ENCODE measurements at places on chromosomes 13 and 19.

GRCh38 chr13:22800526-22801401 lies 380.0 kb upstream of the SGCG start:
- no peak for DNase-seq

- no peak for DNase-seq
Observed at GRCh38 chr13:93534181-93534700, 307.6 kb downstream of the GPC6 start.

DNA sequence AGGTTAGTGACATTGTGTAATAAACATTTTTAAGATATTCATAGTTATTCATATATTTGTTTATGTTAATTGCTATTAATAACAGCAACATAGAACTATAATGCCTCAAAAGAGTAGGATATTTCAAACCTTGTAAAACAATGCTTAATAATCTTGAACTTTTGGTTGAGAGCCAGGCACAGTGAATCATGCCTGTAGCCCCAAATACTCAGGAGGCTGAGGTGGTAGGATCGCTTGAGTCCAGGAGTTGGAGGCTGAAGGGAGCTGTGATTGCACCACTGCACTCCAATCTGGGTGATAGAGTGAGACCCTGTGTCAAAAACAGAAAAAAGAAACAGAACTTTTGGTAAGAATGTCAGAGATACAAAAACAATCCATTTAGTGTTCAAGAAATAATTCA lies 213.9 kb upstream of the SLITRK1 start:
- no peak for DNase-seq

DNA sequence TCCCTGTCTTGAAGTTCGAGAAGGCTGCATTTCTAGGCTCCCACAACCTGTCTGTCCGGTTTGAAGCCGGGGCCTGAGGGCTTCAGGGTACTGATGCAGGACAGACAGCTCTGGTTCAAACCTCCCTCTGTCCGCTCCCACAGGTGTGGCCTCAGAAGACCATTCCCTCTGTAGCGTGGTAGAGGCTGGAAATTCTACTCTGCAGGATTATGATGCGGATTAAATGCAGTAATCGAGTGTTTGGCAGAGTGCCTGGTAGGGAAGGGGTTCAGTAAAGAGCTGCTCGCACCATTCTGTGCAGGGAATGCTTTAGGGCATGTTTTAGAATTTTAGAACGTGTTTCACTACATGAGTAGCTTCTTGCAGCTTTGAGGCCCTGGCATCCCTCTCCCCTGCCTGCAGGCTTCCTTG lies 30.5 kb downstream of the PPP1R37 start:
- no peak for DNase-seq

DNA sequence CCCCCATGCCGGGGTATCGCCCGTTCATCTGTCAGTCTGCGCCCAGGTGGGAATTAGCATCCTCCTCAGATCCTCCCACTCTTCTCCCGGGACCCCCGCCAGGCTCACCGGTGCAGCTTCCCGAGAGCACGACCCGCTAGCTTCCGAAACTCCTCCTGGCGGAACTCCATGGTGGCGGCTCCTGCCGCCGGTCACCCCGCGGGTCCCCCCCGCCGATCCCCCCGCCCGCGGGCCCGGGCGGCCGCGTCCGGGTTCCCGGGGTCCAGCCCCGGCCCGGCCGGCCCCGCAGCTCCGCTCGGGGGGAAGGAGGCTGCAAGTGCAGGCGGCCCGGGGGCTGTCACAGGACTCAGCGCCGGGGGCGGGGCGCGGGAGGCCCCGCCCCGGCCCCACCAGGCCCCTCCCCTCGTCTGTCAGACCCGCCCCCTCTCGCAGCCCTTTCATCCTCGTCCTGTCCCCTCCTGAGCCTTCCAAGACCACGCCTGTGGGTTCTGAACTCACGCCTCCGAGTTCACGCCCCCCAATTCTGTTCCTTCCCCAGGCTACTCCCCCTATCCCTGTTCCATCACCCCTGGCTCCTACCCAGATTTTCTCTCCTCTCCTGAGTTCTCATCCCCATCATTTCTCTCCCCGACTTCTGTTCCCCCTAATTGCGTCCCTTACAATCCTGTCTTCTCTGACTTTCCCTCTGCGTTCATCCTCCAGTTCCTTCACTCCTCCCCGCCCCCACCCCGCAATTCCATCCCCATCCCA lies at the start of gene SLC17A7:
Gene SLC17A7 (minus strand): TSS at position 318 of the 750 bp plus-strand sequence. CDS start 148 bp downstream, at position 170.
- no peak for DNase-seq

- no peak for DNase-seq
Observed at GRCh38 chr13:29530901-29531300, 64.6 kb downstream of the SLC7A1 start.

DNA sequence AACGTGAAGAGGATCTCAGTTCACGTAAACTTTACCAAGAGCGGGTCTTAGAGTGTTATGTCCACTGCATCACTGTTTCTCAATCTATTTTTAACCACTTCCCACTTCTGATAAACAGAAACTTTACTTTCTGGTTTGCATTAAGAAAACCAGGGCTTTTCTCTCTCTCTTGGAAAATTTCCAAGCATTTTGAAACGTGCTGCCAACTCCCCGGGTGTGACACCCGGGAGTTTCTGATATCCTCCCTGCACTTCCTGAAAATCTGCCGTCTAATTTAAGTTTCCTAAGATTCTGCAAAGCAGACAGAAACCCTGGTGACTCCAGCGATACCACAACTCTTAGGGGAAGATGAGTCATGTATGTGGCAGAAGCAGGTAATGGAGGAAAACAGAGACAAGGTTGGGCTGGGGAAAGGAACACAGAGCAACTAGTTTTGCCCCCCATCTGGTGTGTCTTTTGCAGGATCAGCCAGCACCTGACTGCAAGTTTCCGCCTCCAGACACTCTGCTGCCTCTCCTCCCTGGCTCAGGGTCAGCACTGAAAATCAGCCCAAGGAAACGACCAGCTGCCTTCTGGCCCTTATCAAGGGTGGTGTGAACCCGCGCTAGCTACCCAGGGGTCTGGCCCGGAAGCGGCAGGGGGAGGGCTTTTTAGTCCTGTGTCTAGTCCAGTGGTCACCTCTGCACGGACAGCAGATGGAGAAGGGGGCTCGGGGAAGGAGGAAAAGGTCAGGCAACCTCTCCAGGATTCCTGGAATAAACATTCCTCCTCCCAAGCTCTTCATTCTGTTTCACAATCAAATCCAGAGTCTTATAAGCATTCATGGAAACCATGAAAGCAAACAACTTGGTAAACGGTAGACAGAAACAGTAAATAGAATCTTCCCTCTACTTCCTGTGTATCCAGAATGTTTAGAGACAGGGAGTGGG lies 11.3 kb upstream of the FFAR2 start:
- no peak for DNase-seq

- DNase-seq: no peak
Observed at GRCh38 chr13:50229960-50230661, 214.9 kb downstream of the KCNRG start.

DNA sequence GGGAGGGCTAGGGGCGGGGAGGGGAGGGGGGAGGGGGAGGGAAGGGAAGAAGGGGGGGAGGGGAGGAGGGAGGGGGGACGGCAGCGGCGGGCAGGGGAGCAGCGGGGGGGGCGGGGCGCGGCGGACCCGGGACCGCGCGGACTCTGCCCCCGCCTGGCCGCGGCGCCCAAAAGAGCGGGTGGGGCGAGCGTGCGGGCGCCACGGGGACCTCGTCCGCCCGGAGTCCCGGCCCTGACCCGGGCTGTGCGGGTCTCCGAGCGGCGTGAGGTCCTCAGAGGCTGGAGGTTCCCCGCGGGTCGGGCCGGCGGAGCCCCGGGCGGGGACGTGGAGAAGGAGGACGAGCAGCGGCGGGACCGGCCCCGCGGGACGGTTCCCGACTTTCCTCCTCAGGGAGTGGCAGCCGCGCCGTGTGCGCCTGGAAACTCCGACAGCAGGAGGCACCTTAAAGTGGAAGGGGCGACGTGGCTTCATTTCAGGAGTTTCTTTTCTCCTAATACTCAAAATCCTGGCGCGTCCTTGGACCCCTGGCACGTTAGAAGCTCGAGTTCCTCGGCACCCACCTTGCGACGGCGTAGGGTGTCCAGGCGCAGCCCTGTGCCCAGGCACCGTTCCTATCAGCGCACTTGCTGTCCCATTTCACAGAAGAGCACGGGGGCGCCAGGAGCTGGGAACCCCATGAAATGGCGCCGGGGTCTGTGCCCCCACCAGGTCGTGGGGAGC lies 518 bp upstream of the PLPP2 start:
- no peak for DNase-seq

DNA sequence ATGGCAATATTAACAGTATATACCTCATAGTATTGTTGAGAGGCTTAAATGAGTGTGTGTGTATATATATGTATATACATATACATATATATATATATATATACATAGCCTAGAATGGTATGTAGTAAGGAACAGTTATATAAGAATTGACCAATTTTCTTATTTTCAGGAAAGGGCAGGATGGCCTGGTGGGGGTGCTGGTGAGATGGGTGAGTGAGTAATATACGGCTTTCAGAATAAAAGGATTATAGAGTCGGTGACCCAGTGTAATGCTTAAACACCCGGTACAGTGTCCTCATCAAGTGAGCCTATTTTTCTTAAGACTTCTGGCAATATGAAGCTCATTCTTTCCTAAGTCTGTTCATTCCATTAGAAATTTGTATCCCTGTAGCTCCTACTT lies 11.7 kb upstream of the FAM216B start:
- DNase-seq: no peak
